DND-41 (cell line): ENCODE measurements at places on chromosomes 11 and 22.

GRCh38 chr11:78822931-78823423, 248.3 kb upstream of the NARS2 start:
- no peak for DNase-seq

- no peak for DNase-seq
Measured at GRCh38 chr11:69539416-69540117, 58.1 kb downstream of the LINC01488 start.

GRCh38 chr22:29587938-29588699, 7.2 kb upstream of the NIPSNAP1 start:
- DNase-seq: no peak

DNA sequence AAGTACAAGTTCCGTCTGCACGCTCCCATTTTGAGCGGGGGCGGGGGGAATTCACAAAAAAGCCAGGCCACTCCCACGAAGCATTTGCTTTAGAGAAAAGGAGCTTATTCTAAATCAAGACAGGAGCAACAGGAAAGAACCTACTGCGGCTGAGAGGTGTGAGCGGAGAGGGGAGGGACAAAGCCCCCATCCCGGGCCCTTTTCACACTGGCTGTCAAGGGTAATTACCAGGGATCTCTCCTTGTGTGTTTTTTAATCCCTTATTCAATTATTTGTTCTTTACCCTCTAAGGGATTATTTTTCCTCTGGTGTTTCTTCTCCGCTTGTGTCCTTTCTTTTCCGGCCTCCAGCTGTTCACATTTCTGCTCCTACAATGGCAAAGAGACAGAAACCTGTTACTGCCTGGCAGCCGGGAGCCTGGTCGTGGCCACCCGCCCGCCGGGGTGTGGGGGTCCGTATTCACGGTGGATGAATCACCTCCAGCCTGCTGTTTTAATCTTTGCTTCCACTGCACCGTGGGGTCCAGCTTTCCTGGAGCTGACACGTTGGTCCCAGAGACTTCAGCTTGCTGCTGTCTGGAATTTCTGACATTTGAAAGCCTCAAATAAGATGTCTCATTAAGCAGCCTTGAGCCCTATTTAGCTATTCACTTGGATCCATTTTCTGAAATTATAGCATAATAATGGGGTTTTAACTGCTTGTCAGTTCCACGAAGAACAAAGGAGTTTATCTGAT, 61.4 kb upstream of the FADD start:
- DNase-seq: no peak

- DNase-seq: no peak
Measured at GRCh38 chr11:66080055-66080817, 10.2 kb downstream of the PACS1 start.

DNA sequence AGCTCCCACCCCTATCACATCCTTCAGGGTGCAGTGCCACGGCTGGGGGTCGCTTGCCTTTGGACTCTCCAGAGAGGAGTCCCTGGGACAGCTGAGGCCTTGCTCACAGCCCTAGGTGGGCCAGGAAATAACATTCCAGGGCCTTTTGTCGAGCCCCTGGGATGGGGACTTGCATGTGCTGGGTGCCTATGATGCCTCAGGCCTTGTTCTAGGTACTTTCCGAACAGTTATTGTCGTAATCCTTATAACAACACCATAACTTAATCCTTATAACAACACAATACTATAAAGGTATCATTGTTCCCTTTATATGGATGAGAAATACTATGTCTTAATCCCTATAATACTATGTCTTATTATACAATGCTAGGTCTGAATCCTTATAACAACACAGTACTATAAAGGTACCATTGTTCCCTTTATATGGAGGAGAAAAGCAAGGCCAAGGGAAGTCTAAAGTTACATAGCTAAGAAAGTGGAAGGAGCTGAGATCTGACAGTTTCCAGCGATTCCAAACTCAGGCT, 236.5 kb downstream of the ST3GAL4 start:
- DNase-seq: no peak

DNA sequence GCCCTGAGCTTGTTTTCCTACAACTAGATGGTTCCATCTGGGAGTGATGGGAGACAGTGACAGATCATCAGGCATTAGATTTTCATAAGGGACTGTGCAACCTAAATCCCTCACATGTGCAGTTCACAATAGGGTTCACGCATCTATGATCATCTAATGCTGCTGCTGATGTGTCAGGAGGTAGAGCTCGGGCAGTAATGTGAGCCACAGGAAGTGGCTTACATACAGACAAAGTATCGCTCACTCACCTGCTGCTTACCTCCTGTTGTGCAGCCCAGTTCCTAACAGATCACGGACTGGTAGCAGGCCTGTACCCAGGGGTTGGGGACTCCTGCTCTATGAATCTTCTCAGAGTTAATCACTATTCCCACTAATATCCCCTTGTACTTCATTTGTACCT, 12.4 kb downstream of the AAMDC start:
- no peak for DNase-seq

DNA sequence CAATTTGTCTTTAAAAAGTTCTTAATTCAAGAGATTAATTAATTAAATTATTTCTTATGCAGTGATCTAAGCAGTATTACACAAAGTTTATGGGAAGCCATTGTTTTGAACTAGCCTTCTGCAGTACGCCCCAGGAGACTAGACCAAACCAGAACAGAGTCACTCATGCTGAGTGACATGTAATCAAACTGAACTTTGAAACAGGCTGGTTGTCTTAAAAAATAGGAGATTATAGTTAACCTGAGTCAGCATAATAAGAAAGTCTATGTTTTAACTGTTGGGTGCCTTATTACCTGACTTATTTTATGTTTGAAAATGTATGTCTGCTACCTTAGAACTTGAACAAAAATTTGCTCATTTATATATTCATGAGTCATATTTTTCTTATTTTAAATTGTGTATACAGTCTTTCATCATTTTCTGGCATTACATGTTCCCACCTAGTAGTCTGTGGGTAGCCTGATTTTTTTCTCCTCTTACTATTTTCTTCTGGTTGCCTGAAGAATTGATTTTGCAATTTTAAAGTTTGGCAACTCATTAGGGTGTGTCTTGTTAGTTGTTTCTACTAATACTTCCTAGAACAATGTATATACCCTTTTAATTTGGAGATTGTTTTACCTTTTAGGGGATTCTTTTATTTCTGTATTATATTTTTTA, 161.4 kb downstream of the AASDHPPT start:
- DNase-seq: no peak

GRCh38 chr22:27993201-27993635, 74.2 kb upstream of the PITPNB start:
- no peak for DNase-seq

- no peak for DNase-seq
Measured at GRCh38 chr11:115199481-115200069, 304.6 kb downstream of the CADM1 start.

DNA sequence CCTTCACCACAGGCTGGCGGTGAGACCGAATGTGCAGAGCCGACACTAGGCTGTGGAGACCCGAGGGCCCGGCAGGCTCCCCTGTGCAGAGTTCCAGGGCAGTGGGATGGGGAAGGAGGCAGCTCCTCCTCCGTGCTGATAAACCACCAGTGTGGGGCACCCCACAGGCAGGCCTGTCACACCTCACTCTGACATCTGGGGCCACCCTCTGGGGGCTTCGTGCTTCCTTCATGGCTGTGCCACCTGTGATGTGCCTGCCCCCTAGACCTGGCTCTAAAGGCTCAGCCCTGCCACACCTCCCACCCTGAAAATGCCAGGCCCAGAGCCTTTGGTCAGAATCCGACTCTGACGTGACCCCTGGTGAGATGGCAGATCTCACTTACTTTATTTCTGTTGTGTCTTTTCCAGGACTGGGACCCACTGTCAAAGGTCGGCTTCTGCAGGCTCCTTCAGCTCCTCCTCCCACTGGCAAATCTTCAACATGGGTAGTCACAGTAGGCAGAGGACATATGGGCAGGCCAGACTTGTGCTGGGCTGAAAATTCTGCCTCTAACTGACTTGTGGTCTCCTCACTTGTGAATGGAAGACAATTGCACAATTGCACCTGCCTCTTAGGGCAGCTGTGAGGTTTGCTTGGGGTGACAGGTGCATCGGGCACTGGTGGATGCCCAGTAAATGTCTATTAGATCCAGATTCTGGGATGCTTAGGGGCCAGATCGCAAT, 46.2 kb upstream of the TSKU start:
- no peak for DNase-seq

GRCh38 chr11:23308041-23308440, 447.8 kb upstream of the CCDC179 start:
- DNase-seq: no peak

- no peak for DNase-seq
Measured at GRCh38 chr11:127000291-127000968, at the start of gene KIRREL3. Gene KIRREL3 (minus strand): TSS chr11:127000770.

DNA sequence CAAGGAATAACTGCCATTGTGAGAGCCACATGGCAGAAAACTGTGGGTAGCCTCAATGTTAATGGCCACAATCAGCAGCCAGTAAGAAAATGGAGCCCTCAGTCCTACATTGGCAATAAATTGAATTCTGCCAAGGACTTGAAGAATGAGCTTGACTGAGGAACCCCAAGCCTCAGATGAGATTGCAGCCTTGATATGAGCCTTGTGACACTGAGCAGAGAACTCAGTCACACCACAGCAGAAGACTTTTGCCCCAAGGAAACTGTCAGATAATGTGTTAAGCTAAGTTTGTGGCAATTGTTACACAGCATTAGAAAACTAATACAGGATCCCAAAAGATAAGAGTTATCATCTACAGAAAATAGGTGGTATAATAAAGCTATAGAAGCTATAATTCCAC, 2.4 kb upstream of the TTC17 start:
- no peak for DNase-seq

DNA sequence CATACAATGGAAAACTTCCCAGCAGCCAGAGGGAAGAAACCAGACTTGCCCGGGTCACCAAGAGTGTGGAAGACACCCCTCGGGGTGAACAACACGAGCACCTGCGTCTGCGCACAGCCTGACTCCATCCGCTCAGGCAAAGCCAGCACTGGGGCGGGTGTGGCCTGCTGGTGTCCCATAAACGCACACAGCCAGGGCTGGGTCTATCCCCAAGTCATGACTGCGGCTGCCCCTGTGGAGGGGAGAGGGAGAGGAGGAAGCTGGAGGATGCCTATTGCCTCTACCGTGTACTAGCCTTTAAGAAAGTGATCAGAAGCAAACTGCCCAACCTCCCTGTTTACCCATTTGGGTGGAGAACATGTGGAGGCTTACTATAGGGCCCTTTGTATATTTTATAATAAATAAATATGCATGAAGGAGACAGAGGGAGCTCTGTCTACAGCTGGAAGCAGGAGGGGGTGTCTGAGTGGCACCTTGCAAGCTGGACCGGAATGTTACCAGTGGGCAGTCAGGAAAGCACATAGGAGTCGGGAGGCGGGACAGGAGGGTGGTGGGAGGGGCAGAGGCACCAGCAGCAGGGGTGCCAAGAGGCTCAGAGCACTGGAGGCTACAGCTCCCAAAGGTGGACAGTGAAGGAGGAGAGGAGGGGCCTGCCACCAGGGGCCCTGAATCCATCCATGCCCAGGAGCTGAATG, 79.6 kb downstream of the PHF21B start:
- no peak for DNase-seq

- DNase-seq: no peak
Measured at GRCh38 chr11:21369947-21370346, 700.6 kb downstream of the NELL1 start.

- no peak for DNase-seq
Measured at GRCh38 chr11:12640355-12640754, 33.9 kb upstream of the TEAD1 start.

GRCh38 chr11:14255238-14255534, 103.8 kb downstream of the RRAS2 start:
- no peak for DNase-seq

DNA sequence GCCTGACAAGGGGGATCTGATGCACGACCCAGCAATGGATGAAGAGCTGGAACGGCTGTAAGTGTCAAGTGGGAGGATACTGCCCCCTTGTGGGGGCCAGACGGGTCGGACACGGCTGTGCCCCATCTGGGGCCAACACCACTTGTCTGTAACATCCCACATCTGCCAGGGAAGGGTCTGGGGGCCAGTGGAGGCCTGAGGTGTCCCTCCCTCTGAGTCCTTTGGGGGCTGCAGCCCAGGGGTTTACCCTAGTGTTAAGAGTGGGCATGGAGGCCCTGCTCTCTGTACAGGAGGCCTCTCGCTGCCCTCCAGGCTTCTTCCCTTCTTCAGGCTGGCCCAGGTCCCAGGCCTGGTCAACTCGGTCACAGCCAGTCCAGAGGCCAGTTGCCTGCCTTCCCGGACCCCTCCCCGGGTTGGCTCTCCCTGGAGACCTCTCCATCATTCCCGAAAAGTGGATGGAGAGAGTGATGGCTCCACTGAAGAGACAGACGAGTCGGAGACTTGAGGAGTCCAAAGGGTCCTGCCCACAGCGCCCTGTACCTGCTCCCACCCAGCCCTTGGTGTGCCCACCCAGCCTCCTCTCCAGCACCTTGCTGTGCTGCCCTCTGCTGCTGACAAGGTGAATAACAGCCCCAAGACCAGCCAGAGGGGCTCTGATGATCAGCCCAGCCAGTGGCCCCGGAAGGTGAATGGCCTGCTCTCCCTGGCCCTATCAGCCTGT, 15.4 kb downstream of the ARFGAP2 start:
- DNase-seq: peak; percentile 66

- DNase-seq: no peak
Measured at GRCh38 chr11:117887431-117888138, 11.1 kb upstream of the FXYD6 start.

GRCh38 chr22:36144886-36145541, 15.5 kb downstream of the APOL3 start:
- peak; percentile 54 for DNase-seq

- no peak for DNase-seq
Measured at GRCh38 chr11:91082255-91082654, 859.4 kb upstream of the CHORDC1 start.

DNA sequence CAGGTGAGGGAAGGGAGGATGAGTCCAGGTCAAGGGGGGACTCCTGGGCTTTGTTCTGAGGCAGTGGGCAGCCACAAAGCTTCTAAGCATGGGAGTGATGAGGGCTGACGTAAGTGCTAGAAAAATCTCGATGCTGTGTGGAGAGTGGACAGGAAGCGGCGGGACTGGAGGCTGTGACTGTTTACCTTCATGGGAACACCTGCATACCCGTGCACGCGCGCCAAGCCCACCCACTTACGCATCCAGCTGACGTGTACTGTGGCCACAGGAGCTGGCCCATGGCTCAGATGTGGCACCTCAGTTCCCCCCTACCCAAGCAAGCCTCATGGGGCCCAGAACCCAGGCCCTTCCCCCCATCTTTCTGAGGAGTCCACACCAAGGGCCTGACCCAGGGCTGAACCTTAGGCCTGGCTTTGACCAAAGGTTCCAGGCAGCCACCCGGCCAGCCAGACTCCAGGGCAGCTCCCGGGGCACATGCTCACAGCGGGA, 14.0 kb downstream of the MYRF start:
- no peak for DNase-seq

DNA sequence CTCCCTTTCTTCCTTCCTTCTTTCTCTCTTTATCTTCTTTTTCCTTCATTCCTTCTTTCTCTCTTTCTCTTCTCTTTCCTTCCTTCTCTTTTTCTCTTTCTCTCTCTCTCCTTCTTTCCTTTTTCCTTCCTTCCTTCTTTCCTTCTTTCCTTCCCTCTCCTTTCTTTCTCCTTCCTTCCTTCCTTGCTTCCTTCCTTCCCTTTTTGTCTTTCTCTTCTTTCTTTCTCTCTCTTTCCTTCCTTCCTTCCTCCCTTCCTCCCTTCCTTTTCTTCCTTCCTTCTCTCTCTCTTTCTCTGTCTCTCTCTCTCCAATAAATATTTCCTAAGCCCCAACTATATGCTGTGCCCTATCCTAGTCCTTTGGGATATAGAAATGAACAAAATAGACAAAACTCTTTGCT, 60.5 kb downstream of the CACNG2 start:
- DNase-seq: no peak
